Stimulated activated CD8-positive, alpha-beta memory T cell treated with anti-CD3 and anti-CD28 coated beads, Interleukin-7, amount 100 ng/mL, for 1 hour (primary cell): ENCODE measurements at places on chromosomes 7 and 10.

- no peak for DNase-seq
Observed at GRCh38 chr10:88103576-88103975, 240.2 kb downstream of the PTEN start.

DNA sequence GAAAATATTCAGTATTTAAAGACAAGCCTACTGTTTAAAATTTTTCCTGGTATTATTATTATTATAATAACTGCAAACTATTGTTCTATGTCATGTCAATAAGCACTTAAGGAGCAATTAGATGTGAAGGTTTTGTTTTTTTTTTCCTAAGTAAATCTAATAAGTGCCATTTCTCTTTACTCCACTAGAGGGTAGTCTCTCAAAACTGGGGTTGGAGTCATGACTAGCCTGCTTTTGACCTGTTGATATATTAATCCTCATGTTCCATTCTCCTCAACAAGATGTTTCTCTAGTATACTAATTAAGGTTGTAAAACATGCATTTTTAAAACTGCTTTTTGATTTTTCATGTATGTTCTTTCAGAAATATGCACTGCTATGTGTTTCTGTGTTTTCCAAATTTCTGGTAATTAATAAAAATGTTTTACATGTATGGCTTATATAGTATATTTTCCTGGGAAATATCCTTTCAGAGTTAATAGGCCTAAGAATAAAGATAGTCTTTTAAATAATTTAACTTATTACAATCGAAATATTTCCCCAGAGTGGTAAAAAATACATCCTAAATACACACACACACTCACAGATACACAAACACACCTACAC lies 1.0 kb upstream of the LRRN3 start:
- DNase-seq: no peak

- DNase-seq: no peak
Observed at GRCh38 chr10:64036321-64036930, 515.2 kb downstream of the REEP3 start.

GRCh38 chr7:125406111-125406510 lies 476.5 kb upstream of the POT1 start:
- no peak for DNase-seq

- no peak for DNase-seq
Observed at GRCh38 chr10:1345368-1345767, 289.2 kb downstream of the WDR37 start.
